Stimulated activated CD8-positive, alpha-beta memory T cell treated with anti-CD3 and anti-CD28 coated beads, Interleukin-7, amount 100 ng/mL, for 1 hour (primary cell): ENCODE measurements at places on chromosomes 3 and 15.

DNA sequence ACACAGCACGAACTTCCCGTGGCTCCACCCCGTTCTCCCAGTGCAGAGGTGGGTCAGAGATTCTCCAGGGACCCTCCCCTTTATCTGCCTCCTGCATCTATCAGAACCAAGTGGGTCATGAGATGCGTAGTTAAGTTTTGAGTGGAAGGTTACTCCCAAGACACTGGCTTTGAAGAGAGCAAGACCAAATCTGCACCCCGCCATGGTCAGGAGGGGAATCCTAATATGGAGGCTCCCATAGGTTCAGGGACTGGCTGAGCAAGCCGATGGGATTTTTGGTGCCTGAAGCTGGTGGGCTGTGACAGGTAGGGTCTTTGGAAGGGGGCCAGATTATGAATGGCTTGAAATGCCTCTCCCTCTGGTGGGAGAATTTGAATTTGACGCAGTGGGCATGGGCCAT lies 207.0 kb upstream of the NR2E3 start:
- DNase-seq: no peak

DNA sequence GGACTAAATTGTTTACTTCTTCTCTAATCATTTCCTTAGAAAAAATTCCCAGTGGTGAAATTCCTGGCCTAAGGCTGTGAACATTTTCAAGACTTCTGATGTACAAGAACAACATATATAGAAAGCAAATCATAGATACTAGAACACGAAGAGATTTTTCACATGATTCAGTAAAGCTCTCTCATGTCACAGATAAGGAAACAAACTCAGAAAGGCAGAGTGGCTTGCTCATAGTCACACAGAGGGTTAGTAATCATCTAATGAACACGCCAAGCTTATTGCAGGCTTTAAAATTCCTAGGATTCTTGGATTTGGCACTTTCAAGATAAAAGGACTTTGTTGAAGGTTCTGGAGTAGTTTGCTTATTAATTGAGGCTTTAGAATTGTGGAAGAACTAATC lies 26.2 kb downstream of the CRTAP start:
- DNase-seq: no peak

GRCh38 chr15:101148166-101148880 lies 103.5 kb downstream of the CHSY1 start:
- no peak for DNase-seq

GRCh38 chr3:114370537-114371174 lies 76.8 kb downstream of the TIGIT start:
- no peak for DNase-seq

DNA sequence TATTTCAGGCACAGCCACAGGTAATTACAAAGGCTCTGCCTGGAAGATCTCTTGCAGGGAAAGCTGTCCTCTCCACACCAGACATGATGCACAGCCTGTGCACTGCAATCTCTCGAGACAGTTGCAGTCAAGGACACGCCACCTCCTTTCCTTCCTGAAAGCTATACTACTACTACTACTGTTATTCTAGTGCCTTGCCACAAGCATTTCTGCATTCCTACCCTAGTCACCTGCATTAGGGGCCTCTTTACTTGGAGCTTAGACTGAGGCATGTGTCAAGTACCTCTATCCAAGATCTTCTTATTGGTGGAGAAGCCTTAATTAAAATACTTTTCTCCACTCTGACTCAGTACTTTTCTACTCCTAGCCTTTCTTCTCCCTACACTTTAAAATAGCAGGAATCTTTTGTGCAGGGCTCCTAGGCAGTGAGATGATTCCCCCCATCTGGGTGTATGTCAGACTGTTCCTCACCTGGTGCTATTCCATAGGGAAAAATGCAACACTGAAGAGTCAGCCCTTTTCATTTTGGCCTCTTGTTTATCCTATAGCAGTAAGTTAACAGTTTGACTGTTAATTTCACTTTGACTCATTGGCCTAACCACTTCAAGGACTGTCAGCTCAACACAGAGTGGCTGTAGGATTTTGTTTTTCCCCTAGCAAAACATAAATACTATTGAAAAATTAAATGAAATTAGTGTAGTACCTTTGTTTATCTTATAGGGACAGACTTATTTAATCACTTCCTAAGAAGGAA lies 78.9 kb downstream of the ESYT3 start:
- DNase-seq: no peak

- no peak for DNase-seq
Observed at GRCh38 chr15:57019496-57020160, 101.2 kb downstream of the TCF12 start.

DNA sequence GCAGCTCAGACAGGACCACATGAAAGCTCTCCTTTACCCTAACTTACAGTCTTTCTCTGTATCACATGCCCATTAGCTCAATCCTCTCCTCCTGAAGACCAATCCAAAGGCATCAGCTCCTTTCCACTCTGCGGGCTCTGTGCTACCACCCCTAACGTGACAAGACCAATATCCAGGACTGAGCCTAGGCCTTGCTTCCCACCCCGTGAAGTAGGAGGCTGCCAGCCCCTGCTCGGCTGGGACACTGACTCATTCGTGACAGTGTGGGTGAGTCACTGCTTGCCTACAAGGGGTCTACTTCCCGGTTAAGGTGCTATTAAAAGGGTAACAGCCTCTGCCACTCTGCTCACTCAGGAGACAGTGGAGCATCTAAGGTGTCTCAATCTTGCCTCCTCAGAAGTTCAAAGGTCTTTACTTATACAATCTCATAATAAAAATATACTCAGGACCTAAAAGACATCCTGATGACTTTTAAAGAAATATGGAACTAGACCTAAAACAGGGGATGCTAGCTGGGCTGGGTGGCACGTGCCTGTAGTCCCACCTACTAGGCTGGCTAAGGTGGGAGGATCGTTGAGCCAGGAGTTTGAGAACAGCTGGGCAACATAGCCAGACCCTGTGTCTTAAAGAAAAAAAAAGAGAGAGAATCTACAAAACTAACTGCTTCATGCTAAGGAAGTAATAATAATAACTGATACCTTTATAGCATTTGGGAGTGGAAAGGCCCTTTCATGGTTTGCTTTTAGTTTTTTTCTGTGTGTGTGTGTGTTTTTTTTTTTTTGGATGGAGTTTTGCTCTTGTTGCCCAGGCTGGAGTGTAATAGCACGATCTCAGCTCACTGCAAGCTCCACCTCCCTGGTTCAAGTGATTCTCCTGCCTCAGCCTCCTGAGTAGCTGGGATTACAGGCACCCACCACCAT lies 55.0 kb downstream of the TMEM44 start:
- no peak for DNase-seq

DNA sequence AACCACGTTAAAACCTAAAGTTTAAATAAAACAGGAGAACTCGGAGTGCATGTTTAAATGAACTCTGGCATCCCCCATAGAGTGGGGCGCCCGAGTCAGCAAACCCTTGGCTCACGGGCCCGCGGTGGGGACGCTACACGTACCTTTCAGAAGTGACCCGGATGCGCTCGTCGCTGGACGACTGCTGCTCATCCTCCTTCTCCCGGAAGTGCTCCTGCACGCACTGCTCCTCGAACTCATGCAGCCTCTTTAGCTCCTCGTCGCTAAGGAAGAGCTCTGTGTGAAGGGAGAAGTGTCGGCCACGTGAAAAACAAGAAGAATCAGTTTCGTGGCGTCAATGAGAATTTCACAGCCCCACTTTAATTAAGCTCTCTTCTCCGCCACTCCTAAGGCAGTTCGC lies 34.6 kb upstream of the MTMR10 start:
- no peak for DNase-seq

DNA sequence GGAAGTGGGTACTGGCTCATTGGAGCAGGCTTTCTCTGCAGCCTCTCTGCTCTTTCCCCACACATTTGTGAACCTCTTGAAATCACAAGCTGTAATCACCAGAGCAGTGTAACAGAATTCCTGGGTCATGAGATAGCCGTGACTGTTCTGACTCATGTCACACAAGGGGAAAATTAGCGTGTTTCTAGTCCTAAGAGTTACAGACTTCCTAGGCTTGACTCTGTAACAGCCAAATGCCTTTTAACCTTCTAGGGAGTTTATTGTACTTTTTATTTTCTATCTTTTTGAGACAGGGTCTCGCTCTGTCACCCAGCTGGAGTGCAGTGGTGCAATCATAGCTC lies 54.7 kb upstream of the TRAK1 start:
- DNase-seq: no peak

- no peak for DNase-seq
Observed at GRCh38 chr3:197508461-197508860, 47.3 kb downstream of the BDH1 start.
